ENCODE measurements at places on chromosomes 16 and 17.

- DNase-seq = no peak
Observed at GRCh38 chr16:54106057-54106456, 180.5 kb downstream of the IRX3 start.

GRCh38 chr17:1142561-1142971 is 37.2 kb downstream of the ABR start:
- no peak for DNase-seq

DNA sequence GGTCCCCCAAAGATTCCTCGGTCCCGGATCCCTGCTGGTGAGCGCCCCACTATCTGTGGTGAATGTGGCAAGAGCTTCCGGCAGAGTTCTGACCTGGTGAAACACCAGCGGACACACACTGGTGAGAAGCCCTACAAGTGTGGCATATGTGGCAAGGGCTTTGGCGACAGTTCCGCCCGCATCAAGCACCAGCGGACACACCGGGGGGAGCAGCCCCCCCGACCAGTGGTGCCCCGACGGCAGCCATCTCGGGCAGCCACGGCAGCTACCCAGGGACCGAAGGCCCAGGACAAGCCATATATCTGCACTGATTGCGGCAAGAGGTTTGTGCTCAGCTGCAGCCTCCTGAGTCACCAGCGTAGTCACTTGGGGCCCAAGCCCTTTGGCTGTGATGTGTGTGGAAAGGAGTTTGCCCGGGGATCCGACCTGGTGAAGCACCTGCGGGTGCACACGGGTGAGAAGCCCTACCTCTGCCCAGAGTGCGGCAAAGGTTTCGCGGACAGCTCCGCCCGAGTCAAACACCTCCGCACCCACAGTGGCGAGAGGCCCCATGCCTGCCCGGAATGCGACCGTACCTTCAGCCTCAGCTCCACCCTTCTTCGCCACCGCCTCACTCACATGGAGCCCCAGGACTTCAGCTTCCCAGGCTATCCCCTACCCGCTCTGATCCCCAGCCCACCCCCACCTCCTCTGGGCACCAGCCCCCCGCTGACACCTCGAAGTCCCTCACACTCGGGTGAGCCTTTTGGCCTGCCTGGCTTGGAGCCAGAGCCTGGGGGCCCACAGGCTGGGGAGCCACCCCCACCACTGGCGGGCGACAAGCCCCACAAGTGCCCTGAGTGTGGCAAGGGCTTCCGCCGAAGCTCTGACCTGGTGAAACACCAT is 2.8 kb downstream of the ZNF48 start:
- DNase-seq = no peak

DNA sequence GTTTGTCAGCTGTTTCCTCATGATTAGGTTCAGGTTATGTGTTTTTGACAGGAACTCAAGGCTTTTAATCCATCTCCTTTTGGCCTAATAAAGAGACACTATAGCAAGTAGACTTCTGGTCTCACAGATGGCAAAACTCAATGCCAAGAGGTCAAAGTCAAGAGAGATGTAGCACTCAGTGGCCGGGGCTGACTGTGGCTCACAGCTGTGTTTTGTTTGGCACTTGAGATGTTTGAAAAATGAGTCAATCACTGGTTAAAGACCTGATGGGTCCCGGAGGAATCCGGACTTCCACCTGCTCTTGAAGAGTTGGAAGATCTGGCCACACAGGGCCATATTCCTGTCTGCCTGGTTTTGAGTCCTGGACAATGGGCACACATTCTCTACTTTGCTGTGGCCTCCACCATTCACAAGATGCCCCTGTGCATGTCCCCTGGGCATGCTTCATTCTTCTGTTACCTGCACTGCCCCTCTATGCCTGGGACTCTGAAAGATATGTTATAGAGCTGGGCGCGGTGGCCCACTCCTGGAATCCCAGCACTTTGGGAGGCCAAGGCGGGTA is 210.3 kb downstream of the SNX29 start:
- no peak for DNase-seq

- DNase-seq = no peak
Observed at GRCh38 chr17:48002266-48002915, 31.5 kb downstream of the CDK5RAP3 start.

GRCh38 chr17:31058976-31059375 is 35.8 kb upstream of the NF1 start:
- DNase-seq = no peak

GRCh38 chr17:76397687-76398522 is 13.5 kb downstream of the SPHK1 start:
- DNase-seq = no peak

GRCh38 chr16:78399384-78399783 is 299.9 kb downstream of the WWOX start:
- DNase-seq = no peak

DNA sequence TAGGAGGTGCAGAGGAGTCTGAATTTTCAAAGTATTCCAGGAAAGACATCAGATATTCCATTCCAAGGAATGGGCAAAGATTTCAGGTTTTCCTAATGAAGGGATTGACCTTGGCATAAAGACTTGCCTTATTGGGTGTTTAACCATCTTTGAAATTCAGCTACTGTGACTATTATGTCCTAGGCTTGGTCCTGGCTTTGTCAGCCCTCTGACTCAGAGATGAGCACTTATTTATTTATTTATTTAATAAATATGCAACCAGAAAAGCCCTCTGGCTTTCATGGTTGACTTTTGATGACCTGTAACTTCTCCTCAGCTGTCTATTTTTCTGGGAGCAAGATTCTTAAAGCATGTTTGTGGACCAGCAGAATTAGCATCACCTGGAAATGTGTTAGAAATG is 455.1 kb downstream of the KIF2B start:
- DNase-seq = no peak

GRCh38 chr17:36590082-36590481 is 1.6 kb upstream of the DHRS11 start:
- no peak for DNase-seq

Measured in left renal cortex interstitium (tissue), 4 donors.